NCI-H774 (cell line): ENCODE measurements at places on chromosomes 13 and 19.
A peak's percentile ranks its signal among the peaks of the same experiment; 100 is the strongest.

- peak; percentile 27 for DNase-seq
Observed at GRCh38 chr19:19256072-19256969, 16.8 kb downstream of the TM6SF2 start.

DNA sequence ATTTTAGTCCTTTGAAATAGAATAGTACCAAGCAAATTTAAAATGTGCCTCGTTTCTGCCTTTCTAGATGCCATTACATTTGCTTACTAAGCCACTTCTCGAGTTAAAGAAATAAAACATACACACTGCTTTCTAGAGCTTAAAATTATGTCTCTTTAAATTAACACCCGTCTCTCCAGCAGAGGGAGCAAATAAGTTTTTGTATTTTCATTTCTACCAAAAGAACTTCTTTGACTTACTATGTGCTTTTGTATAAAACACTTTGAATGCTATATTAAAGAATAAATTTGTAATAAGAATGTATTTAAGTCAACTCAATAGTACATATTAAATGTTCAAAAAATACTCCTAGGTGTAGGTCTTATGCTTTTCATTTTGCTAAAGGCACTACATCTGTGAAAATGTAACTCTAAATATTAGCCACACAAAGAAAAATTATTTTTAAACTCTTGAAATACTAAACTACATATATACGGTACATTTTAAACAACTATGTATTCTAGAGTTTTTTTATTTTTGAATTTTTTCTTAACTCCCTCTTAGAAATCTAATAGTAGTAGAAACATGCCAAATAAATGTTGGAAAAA is 269.3 kb upstream of the MIR17HG start:
- no peak for DNase-seq

DNA sequence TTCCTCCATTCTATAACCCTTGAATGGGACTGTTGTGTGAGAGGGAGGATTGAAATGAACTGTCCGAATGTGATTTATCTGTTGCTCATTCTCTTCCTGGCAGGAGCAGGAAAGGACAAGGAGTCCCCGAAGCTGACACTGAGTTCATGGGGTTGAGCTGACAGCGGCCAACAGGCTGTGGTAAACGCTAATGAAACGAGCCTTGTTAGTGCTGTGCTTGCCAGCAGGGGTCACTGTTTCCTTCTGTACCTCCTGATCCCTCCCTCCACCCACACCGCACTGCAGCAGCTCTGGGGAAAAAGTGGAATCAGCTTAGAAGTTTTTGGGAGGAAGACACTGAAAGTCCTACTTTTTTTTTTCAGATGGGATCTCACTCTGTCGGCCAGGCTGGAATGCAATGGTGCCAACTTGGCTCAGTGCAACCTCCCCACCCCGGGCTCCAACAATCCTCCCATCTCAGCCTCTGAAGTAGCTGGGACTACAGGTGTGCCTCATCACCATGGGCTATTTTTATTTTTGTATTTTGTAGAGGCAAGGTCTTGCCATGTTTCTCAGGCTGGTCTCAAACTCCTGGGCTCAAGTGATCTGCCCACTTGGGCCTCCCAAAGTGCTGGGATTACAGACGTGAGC is 6.7 kb upstream of the ZNF761 start:
- peak; percentile 14 for DNase-seq

- DNase-seq, result no peak
Observed at GRCh38 chr19:5749505-5749904, 29.1 kb downstream of the CATSPERD start.

DNA sequence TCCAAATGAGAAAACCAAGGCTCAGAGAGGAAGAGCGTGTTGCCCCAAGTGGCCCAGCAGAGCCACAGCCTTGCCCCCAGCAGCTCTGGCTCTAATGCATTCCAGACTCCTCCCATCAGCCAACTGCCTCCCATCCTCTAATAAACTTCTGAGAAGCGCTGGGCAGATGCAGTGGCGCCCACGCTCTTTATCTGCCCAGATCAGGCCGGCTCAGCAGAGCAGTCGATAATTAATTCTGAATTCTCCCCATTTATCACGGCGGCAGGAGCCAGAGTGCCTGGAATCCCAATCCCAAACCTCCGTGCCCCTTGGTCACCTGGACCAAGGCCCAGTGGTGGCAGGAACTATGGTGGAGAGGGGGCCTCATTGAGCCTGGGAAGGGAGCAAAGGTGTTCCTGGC is 13.9 kb downstream of the TINCR start:
- no peak for DNase-seq

DNA sequence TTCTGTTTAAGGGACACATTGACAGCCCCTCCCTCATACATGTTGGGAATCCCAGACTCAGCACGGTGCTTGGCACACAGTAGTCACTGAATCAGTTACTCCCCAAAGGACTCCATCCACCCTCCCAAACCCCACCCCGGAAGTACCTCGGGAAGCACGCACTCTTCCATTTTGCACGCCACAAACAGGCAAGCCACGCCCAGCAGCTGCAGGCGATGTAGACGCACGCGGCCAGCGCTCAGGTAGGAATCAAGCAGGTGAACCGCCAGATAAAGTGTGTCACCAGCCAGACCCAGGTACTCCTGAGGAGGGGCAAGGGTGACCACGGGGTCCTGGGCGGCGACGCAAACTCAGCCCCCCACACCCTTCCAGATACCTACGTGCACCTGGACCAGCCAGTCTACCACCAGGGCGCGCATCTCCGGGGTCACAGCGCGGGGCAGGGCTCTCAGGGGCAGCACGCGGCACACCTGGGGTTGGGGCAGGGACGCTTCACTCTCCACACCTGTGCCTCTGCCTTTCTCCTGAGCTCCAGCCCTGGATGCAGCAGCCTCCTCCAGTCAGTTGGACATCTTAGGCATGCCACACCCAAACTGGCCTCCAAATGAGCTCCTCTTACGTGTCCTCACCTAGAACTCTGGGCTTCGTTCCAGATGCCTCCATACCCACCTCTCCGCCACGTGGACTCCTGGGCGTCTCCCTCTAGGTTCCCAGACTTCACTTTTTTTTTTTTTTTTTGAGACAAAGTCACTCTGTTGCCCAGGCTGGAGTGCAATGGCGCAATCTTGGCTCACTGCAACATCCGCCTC is 1.9 kb downstream of the CCNP start:
- DNase-seq, result no peak

- DNase-seq, result no peak
Observed at GRCh38 chr13:19023115-19023514, 158.5 kb downstream of the TUBA3C start.

DNA sequence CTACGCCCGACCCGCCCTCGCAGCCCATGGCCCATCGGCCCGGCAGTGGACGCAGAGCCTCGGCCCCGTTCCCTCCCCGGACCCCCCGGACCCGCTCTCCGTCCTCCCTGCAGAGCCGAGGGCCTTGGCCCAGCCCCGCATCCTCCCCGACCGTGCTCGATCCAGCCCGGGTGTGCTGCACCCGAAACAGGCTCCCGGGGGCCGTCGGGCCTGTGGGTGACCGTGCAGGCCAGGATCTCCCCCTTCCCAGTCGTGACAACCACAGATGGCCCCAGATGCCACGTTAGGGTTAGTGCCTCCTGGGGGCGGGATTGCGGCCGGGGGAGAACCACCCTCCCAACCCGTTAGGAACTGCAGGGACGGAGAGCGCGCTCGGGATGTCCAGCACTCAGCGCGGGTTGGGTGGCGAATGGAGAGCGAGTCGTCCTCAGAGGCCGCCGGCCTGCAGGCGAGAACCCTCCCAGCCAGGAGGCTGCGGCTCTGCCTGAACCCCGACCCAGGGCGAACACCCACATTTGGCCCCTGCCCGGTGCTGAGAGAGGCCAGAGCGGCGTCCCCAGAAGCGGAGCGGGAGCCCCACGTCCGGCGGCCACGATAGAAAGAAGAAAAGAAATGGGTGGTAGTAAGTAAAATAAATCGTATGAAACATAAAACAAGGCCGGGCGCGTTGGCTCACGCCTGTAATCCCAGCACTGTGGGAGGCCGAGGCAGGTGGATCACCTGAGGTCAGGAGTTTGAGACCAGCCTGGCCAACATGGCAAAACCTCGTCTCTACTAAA is 6.7 kb upstream of the MADCAM1 start:
- DNase-seq, result no peak

DNA sequence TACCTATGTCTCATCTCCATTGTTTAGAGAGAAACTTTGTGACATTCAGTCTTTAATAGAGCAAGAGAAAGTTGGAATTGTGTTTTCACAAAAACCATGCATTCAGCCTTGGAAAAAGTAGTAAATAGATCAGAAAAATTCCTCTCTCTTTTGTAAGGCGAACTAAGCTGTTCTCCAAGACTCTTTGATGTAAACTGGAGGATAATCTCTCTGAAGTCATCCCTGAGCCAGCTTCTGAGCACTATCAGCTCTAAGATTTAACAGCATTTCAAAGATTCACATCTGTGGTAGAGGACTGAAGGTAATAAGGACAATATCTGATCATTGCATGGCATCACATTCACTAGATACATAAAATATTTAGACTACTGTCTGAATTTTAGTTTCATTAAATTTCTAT is 904.6 kb upstream of the ATXN8OS start:
- DNase-seq, result no peak

DNA sequence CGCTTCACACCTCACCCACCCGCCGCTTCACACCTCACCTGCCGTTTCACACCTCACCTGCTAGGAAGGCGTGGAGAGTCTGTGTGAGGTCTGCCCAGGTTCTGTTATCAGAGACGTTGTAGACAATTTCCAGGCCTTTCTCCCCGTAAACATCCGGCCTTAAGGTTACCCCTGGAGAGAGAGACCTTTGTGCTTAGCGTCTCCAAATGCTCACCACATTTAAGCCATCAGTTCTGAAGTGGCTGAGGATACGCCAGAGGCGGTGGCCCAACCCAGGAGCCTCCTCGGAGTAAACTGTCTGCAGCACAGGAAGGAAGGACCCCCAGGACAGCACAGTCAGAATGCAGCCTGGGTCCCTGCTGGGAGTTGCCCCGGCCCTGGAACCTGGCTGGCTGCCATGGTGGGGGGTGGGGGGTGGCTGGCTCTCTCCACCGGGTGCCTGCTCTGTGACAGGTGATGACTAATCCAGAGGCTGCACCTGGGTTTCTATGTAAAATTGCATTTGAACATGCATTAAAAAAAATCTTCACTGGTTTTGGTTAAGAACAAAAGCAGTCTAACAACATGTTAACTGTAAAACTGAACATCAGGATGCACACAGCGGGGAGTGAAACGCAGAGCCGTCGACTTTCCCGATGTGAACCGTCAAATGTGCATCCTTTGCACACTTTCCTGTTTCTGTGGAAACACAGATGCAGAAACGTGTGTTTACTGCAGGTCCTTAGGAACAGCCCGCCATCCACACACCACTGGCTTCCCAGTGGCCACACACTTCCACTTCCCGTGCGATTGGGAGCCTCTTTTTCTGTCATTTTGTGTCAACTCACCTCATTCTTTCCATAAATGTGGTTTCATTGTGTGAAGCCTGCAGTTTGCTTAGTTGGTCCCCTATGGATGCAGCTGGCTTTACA is 4.5 kb downstream of the ATP4B start:
- DNase-seq, result peak; percentile 49

- no peak for DNase-seq
Observed at GRCh38 chr13:28286263-28286662, 147.9 kb downstream of the PAN3 start.

DNA sequence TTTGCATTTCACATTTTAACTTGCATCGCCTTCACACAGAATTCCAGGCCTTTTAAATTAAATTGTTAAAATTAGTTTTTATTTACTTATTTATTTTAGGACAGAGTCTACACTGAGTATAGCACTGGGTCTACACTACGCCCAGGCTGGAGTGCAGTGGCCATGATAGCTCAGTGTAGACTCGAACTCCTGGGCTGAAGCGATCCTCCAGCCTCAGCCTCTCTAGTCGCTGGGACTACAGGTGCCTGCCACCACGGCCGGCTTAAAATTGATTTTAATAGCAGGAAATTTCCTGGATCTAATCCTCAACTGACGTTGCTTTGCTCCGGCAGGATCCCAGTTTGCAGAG is 301 bp upstream of the ZNF610 start:
- DNase-seq, result no peak

GRCh38 chr19:50383001-50383851 is 921 bp upstream of the POLD1 start:
- DNase-seq, result no peak

DNA sequence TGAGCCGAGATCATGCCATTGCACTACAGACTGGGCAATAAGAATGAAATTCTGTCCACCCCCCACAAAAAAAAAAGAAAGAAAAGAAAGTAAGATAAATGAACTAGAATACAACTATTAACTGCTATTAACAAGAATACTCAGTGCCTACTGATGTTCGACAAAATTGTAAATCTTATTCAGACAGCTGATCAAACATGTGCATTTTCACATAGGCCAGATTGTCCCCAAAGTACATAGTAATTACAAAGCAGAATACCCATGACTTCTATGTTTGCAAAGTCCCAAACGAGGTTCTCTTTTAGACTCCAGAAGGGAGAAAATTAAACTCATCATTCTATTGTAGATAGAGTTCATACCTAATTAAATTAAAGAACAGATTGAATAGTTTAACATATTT is 113.4 kb downstream of the UFM1 start:
- DNase-seq, result no peak

GRCh38 chr13:107210723-107211030 is 642.7 kb upstream of the ARGLU1 start:
- peak; percentile 99 for DNase-seq

GRCh38 chr19:7516333-7516732 is 430 bp downstream of the ZNF358 start:
- DNase-seq, result no peak

DNA sequence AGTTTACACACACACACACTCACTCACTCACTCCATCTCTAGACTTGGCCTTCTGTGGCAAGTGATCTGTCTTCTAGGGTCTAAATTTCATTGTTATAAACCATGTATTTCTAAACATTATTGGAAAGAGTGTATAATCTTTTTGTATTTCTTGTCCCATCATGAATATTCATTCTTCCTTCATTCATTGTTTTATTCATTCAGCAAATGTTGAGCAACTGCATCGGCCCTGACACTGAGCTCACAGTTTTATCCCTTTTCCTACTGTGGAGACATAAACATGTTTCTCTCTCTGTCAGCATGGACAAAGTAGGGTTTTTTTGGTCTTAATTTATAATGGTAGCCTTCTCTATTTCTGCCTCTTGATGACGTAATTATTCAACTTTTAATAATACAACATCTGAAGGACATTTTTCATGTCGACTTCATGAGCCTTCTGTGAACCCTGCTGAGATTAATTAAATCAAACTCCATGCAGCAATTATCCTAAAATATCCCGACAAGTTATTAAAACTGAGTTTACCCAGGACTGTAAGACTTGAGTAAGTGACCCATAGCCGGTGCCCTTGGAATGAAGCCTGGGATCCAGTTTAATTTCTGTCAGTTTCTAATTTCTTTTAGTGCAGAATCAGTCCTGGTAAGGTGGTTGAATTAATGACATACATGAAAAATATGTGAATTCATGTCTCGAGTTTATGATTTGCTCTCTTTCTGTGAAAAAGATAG is 7.3 kb downstream of the SPATA13 start:
- no peak for DNase-seq

DNA sequence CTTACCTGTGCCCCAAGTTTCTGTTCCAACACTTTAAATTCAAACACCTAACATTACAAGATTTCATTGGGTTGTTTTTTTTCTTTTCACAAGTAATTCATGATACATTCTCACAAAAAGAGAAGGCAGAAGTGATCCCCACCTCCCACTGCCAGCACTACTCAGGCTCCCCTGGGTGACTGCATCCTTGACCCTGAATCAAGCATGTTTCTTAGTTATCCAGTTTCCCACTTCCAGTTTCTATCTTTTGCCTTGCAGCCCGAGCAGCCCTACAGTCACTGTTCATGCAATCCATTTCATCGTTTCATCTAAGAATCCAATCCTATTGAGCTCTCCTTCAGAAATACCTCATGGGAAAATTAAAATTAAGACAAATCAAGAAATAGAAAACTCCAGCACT is 61.4 kb downstream of the RNASEH2B start:
- DNase-seq, result no peak
